ENCODE measurements at places on chromosomes 5 and 9.

GRCh38 chr5:170182491-170182890 lies 50.3 kb upstream of the C5orf58 start:
- no peak for DNase-seq

DNA sequence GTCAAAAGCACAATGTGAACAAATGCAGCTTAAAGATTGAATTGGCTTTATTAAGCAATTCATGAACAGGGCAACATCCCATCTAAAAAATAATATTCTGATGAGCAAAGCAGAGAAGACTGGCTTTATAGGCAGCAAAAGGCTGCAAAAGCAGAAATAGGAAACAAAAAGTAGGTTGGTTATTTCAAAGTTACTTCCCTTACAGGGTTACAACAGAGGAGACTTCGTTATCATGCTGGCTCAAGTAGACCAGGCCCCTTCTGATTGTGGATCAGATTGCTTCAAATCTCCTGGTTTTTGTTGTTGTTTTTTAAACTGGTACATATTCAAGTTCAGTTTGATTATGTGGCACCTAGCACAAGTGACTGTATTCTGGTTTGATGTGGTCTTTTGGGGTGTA lies 73.1 kb downstream of the MAN2A1 start:
- DNase-seq = no peak

GRCh38 chr5:82593481-82593880 lies 315.3 kb upstream of the RPS23 start:
- no peak for DNase-seq

DNA sequence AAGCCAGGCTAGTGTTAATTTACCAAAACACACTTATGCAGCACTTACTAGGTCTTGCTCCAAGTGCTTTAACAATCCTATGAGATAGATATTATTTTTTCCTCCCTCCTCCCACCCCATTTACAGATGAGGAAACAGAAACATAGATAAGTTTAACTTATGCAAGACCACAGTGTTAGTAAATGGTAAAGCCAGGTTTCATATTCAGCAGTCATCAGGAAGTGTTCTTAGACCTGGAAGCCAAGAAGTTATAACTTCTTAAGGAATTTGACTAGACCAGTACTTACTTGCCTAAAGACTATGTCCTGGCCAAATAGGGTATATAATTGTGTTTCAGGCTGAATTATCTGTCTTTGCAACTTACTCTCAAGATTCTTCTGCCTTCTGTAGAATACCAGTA lies 15.9 kb downstream of the ABHD17B start:
- no peak for DNase-seq

- no peak for DNase-seq
Measured at GRCh38 chr5:150647275-150648251, 7.1 kb downstream of the SYNPO start.

- DNase-seq = no peak
Measured at GRCh38 chr9:77912895-77913693, 118.5 kb downstream of the GNAQ start.

DNA sequence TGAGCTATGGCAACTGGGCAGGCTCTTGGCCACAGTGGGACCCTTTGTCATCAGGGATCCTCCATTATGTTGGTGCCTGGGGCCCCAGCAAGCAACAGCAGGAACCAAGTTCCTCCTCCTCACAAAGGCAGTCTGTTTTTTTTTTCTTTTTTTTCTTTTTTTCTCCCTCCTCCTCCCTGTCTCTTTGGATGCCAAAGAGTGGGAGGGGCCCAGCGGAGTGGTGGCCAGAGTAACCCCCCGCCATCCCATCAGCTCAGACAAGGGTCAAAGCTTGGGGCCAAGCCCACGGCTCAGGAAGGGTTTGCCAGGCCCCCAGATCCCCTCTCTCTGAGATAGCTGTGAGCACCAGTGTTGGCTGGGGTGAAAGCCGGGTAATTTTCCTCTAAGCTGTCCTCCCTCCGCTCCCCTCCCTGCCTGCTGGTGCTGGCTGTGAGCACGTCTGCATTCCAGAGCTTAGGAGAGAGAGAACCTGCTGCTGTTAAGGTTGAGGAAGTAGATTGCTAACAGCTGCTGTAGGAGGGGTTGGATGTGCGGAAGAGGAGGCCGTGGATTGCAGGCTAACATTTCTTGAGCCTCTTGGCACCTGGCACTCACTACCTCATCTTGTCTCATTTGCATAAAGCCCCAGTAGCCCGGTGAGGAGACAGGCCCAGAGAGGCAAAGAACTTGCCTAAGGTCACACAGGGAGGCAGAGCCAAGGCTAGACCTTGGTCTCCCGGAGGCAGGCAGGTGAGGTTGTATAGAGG lies 21.2 kb downstream of the GSN start:
- no peak for DNase-seq

DNA sequence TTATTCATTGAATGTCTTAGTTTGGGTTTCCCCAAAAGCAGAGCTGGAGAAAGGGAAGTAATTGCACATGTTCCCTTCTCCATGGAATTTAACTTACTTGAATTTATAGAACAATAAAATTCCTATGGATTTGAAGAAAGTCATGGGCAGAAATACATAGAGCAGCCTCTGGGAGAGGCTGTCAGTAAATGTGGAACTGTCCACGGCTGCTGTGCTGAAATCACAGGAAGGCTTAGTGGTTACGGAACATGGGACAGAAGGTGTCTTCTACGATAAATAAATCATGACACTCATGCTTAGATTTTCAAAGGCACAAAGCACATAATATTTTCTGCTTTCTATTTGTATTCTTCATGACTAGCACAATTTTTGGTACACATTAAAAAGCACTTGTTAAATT lies 440.6 kb upstream of the IZUMO3 start:
- DNase-seq = no peak

DNA sequence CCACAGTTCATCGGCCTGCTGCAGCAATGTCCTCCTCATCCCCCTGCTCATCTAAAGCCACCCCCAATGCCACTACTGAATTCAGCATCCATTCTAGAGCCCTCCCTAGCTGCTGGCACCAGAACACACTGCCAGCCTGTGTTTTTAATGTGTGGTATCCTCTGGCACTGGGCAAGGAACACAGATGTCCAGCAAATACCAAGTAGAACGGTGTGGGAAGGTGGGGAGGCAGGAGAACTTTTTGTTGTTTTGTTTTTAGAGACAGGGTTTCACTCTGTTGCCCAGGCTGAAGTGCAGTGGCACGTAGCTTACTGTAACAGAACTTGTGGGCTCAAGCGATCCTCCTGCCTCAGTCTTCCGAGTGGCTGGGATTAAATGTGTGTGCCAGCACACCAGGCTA lies 4.7 kb downstream of the HDHD3 start:
- no peak for DNase-seq

DNA sequence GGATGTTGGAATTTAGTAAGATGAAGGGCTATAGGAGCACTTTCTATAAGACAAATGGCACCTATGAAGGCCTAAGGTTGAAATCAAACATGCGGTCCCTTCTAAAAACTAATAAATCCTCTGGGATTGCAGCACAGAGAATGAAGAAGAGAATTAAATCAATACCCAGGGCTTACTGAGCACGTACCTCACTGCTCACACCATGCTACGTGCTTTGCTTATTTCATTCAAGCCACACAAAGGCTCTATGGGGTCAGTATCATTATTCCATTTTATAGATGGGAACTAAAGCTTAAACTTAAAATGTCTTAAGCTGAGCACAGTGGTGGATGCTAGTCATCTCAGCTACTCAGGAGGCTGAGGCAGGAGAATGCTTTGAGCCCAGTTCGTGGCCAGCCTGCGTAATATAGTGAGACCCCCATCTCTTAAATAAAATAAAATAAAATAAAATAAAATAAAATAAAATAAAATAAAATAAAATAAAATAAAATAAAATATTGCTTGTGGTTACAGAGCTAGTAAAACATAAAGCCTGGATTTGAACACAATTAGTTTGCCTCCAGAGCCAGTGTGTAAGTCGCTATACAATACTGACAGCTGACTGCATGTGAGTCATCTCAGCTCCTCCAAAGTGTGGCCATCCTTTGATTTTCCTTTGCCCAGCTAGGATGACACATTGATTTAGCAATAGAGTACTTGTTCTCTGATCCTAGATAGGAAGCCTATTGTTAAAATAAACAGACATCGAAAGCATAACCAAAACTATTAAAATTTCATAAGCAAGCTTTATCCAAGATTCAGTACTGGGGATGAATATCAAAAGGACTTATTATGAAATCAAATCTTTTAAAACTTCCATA lies 20.9 kb upstream of the DPYSL3 start:
- DNase-seq = no peak

DNA sequence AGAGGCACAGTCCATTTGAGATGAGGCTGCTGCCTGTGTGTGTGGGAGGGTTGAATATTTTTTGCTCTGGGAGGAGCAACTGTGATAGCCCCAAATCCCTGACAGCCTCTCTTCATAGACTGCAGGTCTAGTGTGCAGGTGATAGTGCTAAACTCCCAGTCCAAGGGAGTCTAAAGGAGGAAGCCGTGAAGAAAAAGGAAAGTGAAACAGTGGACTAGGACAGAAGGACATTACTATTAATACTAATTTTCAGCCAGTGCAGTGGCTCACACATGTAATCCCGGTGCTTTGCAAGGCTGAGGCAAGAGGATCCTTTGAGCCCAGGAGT lies 295.0 kb downstream of the PDE4D start:
- DNase-seq = no peak

- no peak for DNase-seq
Measured at GRCh38 chr5:68033029-68033428, 182.5 kb upstream of the PIK3R1 start.

DNA sequence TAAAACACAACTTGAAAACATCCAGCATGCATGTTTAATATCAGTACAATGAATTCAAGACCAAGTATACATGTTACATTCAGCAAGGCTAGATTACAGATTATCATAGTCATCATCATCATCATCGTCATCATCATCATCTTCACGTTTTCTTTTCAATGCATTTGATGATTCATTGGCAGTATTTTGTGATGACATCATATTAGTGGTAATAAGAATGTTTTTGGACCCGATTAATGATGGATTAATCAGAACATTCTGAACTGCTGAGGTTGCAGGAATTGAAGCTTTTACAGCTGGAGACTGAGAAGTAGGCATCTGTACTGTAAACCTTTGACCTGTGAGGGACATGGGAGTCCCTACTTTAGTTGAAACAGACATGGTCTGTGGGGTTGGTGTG lies 4.5 kb downstream of the AK6 start:
- DNase-seq = no peak

DNA sequence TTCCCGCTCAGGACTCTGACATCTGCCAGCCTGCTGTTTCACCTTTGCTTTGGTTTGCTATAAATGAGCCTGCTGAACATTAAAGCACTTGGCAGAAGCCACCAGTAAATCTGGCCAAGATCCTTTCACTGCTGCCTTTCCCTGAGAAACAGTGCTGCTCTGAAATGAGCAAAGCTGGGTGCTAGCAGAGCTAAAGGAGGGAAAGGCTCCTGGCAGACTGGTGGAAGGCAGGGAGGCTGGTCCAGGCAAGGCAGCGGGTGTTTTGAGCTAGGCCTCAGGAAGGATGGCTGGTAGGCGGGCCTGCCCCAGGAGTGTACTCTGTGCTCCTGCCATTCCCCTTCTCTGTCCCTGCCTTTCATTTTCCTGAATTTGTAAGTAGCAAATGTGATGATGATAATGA lies 52.5 kb upstream of the PTGS1 start:
- DNase-seq = no peak

DNA sequence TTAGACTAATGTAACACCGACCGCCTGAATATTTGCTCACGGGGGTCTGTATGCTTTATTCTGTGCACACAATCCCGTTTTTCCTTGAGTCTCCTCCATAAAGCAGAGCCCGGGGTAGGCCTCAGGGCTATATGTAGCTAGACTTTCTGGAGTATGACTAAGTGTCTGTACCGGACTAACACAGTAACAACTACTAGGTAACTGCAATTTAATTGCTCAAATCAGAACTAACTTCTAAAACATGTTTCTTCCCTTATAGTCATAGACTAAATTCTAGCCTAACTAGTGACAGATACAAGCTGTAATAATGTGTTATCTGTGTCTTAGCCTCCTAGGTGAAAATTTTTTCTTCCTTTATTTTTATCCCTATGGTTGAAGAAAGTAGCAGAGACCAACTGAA lies 2.1 kb downstream of the REEP5 start:
- no peak for DNase-seq

- DNase-seq = no peak
Measured at GRCh38 chr5:28215091-28215490, 1176.7 kb upstream of the CDH9 start.

GRCh38 chr9:17081814-17082213 lies 53.0 kb upstream of the CNTLN start:
- no peak for DNase-seq

DNA sequence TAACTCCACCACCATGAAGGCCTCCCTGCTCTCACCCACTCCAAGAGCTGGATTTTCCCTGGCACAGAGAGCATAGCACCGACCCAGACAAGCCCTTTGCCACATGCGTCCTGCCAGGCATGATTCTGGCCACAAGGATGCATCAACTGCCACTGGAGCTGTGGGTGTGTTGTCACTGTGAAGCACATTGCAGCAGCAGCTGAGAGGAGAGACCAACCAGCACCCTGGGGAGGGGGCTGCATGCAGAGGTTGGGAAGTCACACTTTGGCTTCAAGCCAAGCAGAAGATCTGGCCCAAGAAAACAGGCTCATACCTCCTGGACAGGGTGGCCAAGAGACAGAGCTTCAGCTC lies 22.6 kb upstream of the PTGES start:
- DNase-seq = no peak

GRCh38 chr5:78568212-78568611 lies 80.4 kb downstream of the LHFPL2 start:
- no peak for DNase-seq

DNA sequence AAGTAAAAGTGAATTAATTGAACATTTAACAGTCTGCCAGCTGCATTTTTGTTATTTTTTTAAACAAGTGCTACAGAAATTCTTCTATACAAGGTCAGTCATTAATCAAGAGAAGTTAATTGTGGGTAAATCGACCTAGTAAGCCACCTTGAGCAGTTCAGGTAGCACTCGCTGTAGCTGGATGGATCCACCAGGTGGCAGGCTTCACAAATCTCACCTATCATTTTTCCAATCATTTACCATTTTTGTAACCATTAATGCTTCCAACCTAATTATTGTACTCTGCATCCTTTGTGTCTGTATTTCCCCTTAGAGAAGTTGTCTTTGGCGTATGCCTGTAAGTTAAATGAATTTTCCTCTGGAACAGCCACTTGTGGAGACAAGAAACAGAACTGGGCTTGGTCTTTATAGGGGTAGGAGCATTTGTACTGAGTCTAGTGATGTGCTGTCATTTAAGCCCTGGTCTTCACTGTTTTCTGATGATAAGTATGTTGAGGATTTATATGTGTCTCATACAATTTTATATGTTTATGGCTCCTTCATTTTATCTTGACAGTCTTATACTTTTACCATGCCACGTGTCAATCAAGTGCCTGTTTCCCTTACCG lies 39.5 kb downstream of the CD180 start:
- DNase-seq = peak; percentile 24

GRCh38 chr5:135578685-135579341 lies at the start of gene CXCL14:
Gene CXCL14 (minus strand): TSS chr5:135578991. CDS start chr5:135578778, 213 bp downstream.
- DNase-seq = no peak

All from T-helper 22 cell (primary cell).